ENCODE measurements at places on chromosomes 12 and 14.

GRCh38 chr14:101665478-101666078 is 95.9 kb upstream of the PPP2R5C start:
- peak; percentile 57 for DNase-seq

- DNase-seq: no peak
These were observed 37.8 kb upstream of the NAA30 start for GRCh38 chr14:57352396-57353170.

- DNase-seq: no peak
These were observed 45.2 kb downstream of the DEGS2 start for GRCh38 chr14:100114109-100114765.

DNA sequence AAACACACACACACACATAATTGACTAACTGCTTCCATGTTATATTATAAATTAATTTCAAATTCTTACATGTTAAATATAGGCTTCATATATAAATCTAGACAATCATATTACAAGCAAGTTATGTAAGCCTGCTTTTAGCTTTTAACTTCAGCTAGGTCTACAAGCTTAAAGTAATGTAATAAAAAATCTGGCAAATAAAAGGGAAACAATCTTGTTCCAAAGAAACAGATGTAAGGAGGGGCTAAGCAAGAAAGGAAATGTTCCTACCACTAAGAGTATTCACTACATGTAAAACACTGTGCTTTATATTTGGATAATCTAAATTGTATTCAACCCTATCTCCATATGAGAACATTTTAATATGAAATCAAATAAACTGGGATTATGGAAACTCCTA is 110.4 kb downstream of the SLC6A15 start:
- no peak for DNase-seq

GRCh38 chr14:26636561-26636960 is 38.7 kb upstream of the NOVA1 start:
- DNase-seq: no peak

DNA sequence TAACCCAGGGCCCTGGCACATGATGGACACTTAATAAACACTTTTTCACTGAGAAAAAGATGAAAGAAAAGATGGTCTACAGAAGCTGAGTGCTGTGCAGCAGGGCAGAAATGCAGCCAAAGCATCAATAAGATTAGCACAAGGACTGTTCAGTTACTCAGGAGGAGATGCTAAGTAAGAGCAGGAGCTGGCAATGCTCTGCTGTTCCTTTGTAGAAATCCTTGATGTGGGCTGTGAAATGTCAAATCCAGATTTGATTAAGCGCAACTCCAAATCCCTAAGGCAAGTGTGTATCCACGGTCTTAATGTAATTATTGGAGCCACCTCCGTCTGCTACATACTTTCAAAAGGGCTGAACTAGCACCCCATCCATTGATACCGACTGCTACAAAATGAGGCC is 151.8 kb upstream of the BTG1 start:
- DNase-seq: no peak

DNA sequence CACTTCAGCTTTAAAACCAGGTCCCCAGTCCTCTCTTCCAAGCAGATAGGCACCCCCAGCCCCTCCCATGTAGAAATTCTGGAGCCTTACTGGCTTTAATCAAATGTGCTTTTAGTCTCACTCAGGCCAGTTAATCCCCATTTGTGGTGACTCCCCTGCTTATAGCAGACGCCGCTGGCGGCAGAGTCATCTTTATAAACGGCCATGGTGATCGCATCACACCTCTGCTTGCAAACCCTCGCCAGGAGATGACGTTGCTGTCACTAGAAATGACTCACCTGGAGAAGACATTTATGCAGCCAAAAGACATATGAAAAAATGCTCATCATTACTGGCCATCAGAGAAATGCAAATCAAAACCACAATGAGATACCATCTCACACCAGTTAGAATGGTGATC is 369.3 kb downstream of the VRK1 start:
- no peak for DNase-seq

DNA sequence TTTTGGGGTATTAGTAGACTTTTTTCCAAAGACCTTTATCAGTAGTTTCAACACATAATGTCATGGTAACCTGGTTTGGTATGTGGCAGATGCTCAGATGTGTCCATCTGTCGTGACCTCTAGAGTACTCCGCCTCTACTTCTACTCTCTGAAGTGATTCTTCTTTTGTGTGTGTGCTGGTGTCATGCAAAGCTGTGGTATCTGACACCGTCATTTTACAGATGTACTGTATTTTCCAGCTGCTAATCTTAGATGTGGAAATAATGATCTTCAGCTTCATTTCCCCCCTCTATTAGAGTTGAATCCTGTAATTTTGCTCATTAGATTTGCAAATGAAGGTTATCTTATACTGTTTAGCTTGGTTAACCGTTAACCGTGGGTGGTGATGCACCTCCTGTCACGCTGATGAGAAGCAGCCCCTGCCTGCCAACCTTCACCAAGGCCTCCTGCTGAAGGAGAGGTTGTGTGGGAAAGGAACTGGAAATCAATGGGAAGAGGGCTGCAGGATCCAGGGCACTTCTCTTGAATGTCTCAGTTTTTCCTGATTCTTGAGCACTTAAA is 222.4 kb upstream of the AMIGO2 start:
- DNase-seq: no peak

DNA sequence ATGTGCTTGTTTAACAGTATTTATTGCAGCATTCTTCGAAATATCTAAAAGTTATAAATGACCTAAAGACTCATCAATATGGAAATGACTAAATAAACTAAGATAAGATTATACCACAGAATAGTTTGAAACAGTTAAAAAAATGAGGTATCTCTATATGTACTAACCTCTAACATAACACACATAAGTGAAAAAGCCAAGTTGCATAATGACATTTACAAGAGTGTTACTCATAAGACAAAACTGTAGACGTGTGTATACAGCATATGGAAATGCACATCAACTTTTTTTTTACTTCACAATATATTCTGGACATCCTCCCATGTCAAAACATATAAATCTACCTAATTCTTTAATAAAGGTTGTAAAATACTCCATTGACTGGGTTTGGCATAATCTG is 22.8 kb downstream of the CPM start:
- no peak for DNase-seq

DNA sequence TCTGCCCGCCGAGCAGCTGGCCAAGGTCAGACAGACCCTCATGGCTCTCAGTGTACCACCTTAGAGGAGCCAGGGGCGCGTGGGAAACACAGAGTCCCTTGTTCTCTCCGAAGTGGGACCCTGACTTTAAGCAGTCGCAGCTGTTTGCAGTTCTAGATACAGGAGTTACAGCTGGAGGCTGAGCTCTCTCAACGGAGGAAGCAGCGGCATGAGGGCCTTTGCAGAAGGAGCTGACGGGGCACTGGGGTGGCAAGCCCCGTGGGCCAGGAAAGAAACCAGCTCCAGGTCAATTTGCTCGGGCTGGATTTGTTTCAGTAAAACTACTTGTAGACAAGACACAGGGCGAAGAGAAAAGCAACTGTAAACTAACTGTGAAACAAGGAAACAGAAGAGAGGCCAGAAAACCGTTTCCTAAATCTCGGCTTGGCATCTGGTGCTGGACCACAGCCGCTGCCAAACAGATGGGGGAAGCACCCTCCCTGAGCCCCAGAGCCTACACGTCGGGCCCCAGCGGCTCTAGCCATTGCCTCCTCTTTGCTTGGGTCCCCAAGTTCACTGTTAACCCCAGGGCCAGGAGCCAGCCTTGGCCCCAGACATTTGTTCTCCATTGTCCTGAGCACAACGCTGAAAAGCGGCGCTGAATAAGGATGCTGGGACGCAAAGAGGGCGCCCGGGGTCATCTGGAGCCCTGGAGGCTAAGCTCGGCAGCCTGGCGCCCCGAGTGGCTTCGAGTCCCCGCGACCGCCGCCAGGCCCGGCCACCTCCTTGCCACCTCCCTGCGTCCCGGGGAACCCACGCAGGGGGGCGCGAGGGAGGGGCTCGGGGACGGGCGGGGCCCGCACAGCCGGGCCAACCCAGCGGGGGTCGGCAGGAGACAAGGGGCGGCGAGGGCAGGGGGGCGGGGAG is 914 bp upstream of the PACS2 start:
- DNase-seq: no peak

DNA sequence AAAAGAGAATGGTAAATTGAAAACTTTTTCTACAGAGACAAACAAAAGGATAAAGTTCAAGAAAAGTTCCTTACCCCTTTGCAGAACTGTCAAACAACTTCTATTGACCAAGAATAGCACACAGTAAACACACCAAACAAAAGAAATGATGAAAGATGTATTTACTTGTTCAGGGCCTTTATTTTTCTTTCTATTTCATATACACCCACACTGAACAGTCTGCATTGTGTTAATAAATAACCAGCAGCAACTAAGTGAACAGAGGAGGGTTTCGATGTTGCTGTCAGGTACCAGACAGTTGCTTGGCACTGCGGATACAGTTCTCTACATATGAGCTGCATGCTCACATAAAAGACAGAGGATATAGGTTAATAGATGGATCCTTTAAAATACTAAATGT is 122.1 kb downstream of the SOX5 start:
- DNase-seq: no peak

- no peak for DNase-seq
These were observed 9.6 kb downstream of the METTL3 start for GRCh38 chr14:21501568-21501967.
